CD4-positive, alpha-beta T cell treated with Interleukin-15 for 1 hour (primary cell): ENCODE measurements at places on chromosomes 2 and 18.

DNA sequence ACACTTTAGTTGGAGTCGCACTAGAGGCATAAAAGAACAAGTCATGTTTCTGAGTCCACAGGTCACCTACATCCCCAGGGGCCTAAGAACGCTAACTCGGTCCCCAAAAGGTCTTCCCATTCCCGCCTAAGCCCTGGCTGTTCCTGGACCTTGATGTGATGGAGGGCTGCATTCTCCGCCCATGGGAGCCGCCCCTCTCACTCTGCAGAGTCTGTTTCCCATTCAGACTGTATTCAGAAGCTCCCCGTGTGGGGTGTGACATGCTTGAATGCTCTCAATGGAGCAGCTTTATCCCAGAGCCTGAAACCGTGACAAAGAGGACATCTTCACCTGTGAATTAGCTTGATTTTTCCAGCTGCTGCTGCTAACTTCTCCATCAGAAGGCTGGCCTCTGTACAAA is 319.0 kb upstream of the KLHL29 start:
- DNase-seq, result no peak

GRCh38 chr2:10316336-10316735 is 13.6 kb downstream of the HPCAL1 start:
- no peak for DNase-seq

DNA sequence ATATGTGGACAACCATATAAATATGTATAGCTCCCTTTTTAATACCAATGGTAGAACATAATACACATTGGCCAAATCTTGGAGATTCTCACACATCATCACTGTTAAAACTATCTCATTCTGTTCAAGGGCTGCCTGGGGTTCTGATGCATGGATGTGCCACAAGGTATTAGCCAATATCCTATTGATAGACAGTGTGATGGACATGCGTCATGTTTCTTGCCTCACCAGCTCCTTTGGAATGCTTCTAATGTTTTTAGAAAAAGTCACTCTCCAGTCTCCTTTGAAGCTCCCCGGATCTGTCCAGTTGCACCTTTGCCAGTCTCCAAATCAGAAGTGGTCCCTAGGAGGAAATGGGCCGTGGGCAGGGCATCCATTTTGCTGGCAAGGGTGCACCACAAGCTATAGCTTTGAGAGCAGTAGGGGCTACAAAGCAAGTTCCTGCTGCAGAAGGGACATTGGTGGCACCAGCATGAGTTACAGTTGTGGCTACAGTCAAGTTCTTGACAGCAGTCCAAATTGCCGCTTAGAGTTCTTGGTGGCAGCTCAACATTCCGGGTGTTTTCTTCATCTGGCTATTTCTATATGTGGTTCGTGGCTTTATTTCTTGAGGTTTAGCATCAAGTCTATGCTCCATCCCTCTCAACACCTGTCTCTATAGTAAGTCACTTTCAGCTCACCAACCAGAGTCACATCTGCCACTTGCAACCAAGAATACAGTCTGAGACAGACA is 25.1 kb upstream of the ATRAID start:
- no peak for DNase-seq

DNA sequence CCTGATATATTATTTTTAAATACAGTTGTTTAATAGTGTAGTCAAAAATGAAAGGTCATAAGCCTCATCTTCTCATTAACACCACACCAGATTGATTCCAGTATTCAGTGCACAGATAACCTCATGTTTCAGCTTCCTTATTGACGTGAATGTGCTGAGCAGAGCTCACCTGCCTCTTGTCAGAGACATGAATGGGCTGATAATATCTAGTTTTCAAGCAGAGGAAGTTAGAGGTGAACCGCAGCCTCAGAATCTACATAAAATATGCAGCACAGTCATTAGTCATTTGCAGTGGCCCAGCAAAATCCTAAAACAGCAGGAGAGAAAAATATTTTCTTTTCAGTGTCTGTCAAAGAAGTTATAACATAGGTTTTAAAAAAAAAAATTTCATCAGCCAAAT is 216.2 kb downstream of the GBX2 start:
- DNase-seq, result no peak

- no peak for DNase-seq
Measured at GRCh38 chr18:934518-935133, 30.0 kb downstream of the ADCYAP1 start.

DNA sequence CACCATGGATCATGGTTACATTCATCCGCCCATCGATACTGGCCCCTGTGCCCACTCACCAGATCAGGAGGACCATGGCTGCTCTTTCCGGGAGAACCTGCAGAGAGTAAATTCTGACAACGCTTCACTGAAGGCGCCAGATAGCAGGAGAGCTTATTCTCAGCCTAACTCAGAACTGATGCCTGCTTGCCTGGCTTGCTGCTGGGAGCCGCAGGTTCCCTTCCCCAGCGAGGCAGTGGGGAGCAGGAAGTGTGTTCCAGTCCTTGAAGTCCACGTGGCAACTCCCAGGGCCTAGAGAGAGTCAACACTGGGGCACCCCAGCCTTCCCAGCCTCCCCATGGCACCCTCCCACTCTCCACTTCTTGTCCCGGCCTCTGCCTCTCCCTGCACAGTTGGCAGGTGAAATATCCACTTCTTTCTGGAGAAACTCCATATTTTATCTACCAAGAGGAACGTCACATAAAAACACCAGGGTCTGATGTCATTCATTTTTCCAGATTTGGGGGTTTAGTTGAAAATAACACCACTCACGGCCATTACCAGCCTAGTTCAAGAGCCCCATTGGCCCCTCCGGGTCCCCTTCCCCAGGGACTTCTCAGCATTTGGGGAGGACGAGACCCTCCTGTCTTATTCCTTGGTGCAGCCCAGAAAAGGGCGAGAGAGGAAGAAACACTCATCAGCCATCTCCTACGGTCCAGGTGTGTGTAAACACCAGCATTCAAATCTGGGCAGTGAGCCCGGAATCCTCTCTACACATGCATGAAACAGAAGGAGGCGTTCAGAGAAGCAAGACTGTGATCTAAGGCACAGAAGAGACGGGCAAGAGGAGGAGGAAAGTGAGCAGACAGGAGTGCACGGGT is 3.5 kb upstream of the TUBB6 start:
- DNase-seq, result no peak

- DNase-seq, result no peak
Measured at GRCh38 chr2:69798909-69799526, 30.4 kb upstream of the GMCL1 start.

DNA sequence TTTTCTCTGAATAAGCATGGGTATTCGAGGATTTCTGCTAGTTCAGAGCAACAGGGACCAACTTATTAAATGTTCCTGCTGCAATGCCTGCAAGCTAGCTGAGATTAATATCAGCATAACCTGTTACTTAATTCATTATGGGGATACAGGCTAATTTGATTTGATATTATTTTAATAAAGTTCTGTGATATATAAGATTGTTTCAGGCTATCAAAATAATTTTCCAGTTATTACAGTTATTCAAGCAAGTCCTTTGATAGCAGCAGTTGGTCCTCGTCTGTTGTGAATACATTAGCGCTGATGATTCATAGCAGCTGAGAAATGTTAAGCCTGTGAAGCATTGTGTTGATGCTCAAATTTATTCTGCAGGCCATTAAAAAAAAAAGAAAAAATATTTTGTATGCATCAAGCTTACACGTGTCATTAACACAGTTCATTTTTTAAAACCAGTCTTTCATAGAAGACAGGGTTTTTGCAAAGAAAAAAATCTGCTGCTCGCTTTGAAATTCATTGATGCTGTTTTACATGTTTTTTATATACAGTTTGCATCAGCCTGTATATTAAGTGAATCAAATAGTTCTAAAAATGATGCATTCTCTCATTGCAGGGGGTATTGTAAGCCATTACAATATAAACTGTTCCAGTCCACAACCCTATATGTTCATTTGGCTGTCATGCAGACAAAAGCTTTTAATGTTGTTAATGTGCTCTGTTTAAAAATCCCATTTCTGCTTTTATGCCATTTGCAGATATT is 482.5 kb downstream of the BCL11A start:
- DNase-seq, result no peak

- no peak for DNase-seq
Measured at GRCh38 chr2:196592331-196592910, 47.1 kb upstream of the CCDC150 start.

GRCh38 chr18:61643884-61644647 is 248.7 kb downstream of the RNF152 start:
- no peak for DNase-seq

- DNase-seq, result no peak
Measured at GRCh38 chr18:63262369-63263335, 56.9 kb downstream of the BCL2 start.

GRCh38 chr2:59881218-59881617 is 672.2 kb downstream of the BCL11A start:
- DNase-seq, result no peak

DNA sequence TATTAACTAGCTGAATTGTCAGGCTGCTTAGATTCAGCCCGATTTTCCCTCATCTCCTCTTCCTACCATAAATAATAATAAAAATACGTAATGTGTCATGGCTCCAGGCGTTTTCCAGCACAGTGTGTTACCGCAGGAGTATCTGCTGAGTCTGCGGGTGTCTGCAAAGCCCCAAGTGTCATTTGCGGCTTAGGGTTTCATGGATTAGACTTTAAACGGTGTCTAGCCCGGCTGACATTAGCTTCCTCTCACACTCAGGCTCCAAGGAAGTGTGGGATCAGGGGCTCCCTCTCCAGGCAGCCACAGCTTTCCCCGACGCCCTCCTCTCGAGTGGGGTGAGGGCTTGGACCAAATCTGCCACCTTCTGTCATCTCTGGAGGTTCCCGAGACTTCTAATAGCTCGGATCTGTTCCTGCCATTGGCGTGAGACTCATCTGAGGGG is 14.1 kb upstream of the HOXD1 start:
- DNase-seq, result no peak

GRCh38 chr2:239533569-239534316 is 132.9 kb upstream of the HDAC4 start:
- DNase-seq, result no peak

DNA sequence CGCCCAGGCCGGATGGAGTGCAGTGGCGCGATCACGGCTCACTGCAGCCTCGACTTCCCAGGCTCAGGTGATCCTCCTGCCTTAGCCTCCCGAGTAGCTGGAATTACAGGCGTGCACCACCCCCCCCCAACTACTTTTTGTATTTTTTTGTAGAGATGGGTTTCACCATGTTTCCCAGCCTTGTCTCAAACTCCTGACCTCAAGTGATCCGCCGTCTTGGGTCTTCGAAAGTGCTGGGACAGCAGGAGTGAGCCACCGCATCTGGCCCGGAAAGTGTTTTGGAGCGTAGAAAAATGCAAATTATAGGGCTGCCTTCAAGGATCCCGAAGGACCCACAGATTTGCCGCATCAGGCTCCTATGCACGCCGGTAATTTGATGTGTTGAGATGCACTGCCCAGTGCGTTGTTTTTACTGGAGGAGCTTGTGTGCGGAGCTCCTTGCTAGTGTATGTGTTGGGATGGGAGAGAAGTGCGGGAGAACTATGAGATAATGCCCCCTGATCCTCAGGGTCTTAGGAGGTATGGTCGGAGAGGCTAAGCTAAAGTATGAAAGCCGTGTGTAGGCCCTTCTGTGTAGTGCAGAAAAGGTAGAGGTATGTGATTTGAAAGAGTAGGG is 1.2 kb upstream of the CLASP1 start:
- DNase-seq, result no peak

- DNase-seq, result no peak
Measured at GRCh38 chr2:72954376-72955227, 37.3 kb downstream of the EMX1 start.

GRCh38 chr2:177398290-177398683 is 5.7 kb downstream of the AGPS start:
- no peak for DNase-seq

DNA sequence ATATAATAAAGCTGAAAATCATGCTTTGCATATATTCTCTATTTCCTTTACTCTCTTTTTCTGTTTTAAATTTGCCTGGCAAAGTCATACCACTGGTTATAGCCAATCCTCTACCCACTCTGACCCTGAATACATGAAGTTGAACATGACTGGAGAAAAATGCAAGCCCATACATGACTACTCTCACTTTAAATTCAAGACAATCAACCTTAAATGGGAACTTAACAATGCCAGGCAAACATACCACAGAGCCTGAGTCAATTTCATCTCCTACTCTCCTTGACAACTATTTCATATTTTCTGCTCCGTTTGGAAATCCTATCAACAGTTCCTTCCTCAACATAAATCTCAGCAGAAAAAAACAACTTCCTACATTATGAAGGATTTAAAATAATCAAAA is 22.6 kb downstream of the RAD51AP2 start:
- no peak for DNase-seq

- no peak for DNase-seq
Measured at GRCh38 chr2:169366066-169366465, 3.7 kb upstream of the LRP2 start.

- no peak for DNase-seq
Measured at GRCh38 chr18:36419188-36419899, 121.8 kb downstream of the FHOD3 start.

DNA sequence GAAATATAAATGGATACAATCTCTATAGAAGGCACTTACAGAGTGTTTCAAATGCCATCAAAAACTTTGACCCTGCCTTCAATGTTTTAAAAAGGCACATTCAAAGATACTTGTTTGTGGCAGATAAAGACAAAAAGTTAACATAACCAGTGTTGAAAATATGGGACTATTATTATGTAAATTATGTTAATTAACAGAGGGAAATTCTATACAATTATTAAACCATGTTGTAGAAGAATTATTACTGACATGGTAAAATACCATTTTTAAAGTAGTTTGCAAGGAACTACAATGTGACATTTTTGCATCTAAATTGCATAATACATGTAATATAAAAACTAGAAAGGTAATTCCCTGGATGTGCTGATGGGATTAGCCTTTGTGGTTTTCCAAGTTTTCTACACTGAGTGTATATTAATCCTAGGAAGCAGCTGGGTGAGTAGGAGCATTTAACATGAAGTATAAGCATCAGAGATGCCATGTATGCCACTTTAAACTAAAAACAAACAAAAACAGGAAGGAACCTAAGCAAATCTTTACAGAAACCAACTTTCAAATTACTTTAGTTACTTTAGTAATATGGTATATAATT is 21.7 kb downstream of the MIB1 start:
- no peak for DNase-seq

DNA sequence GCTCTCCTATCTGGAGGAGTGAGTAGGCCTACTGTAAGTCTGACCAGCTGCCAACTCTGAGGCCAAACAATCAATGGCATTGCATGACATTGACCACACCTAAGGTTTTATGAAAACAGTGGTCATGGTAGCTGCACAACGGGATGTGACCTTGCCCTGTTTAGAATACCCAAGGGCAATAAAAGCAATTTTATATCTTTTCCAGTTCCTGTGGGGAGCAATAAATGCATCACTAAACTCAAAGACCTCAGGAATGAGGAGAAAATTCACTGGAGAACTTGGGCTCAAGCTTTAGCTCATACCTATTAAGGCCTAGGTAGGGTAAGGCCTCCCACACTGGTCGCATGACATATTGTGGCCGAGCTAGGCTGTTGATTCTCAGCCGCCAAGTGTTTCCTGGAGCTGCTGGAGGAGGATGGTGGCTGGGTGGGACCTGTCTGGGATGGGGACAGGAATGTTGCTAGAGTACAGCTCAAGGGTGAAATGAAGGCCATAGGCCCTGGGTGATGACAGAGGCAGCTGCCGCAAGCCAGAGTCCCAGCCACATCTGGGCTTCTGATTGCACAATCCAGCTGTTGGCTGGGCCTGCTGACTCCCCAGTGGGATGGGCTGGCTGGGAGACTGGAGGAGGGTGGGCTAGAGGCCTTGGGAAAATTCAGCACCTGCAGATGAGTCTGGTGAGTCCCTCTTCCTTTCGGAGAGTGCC is 313.7 kb downstream of the CYP26B1 start:
- no peak for DNase-seq
